ENCODE measurements at places on chromosomes 1 and 21. TPM values are rescaled to one million over a fixed set of nuclear protein-coding genes. Genes with fewer than 3 reads are reported as not detected.

- peaks cover 46% of the 10 kb centered on the region for H3K4me1 ChIP-seq
- H3K27ac ChIP-seq = peak overlapping the region; percentile 56
- H3K36me3 ChIP-seq = peaks cover 11% of the 10 kb centered on the region
- H3K27me3 ChIP-seq = no peaks in the 10 kb centered on the region
- peak overlapping the region; percentile 82 for H3K4me3 ChIP-seq
- DNase-seq = peak; percentile 90
Measured at GRCh38 chr1:247331172-247331524, 519 bp downstream of the ZNF496 start.

Gene BGLAP
- 0.52 TPM for total RNA-seq

DNA sequence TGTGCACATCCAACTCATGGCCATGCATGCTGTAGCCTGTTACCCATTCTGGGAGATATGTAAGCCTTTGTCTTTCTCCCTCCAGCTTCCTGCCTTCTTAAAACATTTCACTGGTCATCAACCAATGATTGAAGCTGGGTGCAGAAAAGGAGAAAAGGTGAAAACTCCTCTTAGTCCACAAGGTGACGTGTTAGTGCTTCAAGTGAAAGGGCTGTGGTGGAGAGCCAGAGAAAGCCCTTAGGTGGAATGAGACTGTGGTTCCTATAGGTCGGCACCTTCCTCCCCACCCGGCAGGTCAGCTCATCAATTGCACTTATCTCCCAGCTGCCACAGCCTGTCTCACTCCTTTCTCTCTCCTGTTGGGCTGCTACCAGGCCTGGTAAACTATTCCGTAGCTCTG is 30.4 kb downstream of the ERG start:
- H3K27ac ChIP-seq = no peak overlapping the region
- H3K27me3 ChIP-seq = no peaks in the 10 kb centered on the region
- H3K4me3 ChIP-seq = no peak overlapping the region
- H3K36me3 ChIP-seq = peaks cover 3% of the 10 kb centered on the region
- H3K4me1 ChIP-seq = peaks cover 25% of the 10 kb centered on the region

DNA sequence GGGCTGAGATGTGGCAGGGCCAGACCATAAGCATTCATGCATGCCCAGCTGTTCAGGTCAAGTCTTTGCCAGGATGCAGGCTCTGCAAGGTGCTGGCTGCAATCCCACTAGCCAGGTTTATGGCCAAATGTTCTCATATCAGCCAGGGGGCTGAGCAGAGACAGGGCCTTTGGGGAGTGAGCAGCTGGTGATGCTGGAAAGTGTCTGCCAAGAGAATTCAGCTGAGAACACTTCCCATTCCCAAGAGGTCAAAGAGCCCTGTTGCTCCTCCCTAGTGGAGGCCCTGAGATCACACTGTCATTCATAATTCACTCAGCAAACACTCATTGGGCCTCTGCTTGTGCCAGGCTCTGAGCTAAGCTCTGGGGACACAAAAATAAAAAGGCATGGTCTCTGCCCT is 150.3 kb downstream of the DMRTA2 start:
- no peaks in the 10 kb centered on the region for H3K36me3 ChIP-seq
- H3K4me3 ChIP-seq = no peak overlapping the region
- no peak for DNase-seq
- no peaks in the 10 kb centered on the region for H3K4me1 ChIP-seq

- H3K4me3 ChIP-seq = peak overlapping the region; percentile 80
- peaks cover 6% of the 10 kb centered on the region for H3K4me1 ChIP-seq
- DNase-seq = no peak
- H3K27ac ChIP-seq = no peak overlapping the region
Measured at GRCh38 chr21:46667741-46668380, 32.4 kb downstream of the PRMT2 start.

GRCh38 chr21:46196733-46197132 is 12.5 kb upstream of the SPATC1L start:
- H3K27me3 ChIP-seq = no peaks in the 10 kb centered on the region
- H3K36me3 ChIP-seq = peaks cover 58% of the 10 kb centered on the region
- H3K4me3 ChIP-seq = no peak overlapping the region
- H3K27ac ChIP-seq = no peak overlapping the region
- peak; percentile 70 for DNase-seq

DNA sequence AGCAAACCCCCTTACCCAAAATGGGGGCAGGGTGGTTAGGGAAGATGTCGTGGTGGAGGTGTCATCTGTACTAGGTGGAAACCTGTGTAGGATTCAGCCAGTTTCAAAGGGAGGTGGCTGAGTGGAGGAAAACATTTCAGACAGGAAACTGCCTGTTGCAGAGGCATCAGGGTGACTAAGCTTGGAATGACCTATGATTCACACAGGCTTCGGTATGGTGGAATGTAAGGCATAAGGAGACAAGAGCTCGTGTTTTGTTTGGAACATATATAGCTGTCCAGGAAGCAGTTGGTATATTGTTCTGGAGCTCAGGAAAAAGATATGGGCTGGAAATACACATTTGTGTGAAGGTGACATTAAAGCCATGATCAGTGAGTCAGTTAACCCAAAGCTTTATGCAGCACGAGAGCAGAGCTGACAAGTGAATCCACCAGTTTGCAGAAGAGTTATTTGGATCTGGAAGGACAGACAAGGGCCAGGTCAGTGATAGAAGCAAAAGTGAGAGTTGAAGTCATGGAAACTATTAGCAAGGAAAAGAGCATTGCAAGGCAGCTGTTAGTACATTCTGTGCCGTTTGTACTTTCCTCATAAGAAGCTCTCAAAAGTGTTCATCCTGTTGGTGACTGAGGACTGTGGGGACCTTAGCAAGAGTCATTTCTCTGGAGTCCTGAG is 12.2 kb downstream of the UTP25 start:
- H3K36me3 ChIP-seq = peaks cover 60% of the 10 kb centered on the region
- H3K27me3 ChIP-seq = no peaks in the 10 kb centered on the region
- H3K27ac ChIP-seq = peak overlapping the region; percentile 90
- no peak for DNase-seq

DNA sequence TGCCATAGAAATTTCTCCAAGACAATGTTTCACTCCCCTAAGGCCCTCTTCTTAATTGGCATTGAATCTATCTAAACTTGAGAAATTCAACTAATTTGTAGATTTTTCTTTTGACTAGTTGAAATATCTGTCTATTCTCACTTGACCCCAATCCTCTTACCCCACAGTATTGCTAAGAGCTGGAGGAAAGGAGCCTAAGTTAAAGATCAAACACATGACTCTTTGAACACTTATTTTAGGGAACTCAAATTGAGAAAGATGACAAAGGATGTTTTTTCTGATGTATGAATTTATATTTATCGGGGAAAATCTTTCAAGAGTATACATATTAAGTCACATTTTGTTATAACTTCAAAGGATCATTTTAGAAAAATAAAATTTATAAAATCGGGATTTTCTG is 3.6 kb downstream of the MR1 start:
- peaks cover 25% of the 10 kb centered on the region for H3K4me1 ChIP-seq
- no peak for DNase-seq
- no peaks in the 10 kb centered on the region for H3K27me3 ChIP-seq
- H3K4me3 ChIP-seq = no peak overlapping the region

Gene OR2L3
- not detected for total RNA-seq

Measured in osteocyte (in vitro differentiated cells).